ENCODE measurements at places on chromosomes 7 and 10.

- DNase-seq = no peak
Observed at GRCh38 chr7:128877756-128878120, 15.1 kb downstream of the ATP6V1F start.

GRCh38 chr10:114771749-114772148 lies 49.8 kb upstream of the FHIP2A start:
- no peak for DNase-seq

- DNase-seq = no peak
Observed at GRCh38 chr7:38481401-38481800, 149.8 kb downstream of the AMPH start.

DNA sequence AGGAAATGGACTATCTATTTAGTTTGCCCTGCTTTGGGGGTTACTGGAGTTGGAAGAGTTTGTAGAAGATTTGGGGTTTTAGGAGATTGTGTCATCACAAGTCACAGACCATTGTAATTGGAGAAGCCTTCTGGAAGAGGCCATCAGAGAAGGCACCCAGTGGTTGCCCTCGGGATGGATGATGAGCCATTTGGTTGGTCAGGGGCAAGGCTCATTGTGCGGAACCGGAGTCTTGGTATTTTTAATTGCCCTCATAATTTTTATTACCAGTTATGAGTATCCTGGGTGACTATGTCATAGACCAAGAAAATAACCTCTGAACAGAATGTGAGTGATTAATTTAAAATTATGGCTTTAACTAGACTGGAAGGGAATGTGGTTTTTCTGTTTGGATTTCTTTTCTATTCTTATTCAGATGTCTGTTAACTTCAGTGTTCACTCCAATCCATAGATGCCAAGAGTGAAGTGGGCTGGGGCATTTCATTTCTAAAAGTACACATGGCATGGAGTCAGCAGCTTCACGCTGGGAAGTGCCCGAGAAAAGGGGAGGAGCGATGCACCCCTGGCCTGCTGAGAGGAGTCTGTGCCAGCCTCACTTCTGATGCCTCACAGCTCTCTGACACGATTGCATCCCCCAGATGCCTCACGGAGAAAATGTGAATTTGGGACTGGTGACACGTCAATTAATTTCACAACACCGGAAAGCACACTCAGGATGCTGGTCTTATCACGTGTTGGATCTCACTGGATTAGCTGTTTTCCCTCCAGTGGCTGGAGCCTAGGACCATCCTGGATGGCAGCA lies 225.6 kb upstream of the IGFBP3 start:
- no peak for DNase-seq

DNA sequence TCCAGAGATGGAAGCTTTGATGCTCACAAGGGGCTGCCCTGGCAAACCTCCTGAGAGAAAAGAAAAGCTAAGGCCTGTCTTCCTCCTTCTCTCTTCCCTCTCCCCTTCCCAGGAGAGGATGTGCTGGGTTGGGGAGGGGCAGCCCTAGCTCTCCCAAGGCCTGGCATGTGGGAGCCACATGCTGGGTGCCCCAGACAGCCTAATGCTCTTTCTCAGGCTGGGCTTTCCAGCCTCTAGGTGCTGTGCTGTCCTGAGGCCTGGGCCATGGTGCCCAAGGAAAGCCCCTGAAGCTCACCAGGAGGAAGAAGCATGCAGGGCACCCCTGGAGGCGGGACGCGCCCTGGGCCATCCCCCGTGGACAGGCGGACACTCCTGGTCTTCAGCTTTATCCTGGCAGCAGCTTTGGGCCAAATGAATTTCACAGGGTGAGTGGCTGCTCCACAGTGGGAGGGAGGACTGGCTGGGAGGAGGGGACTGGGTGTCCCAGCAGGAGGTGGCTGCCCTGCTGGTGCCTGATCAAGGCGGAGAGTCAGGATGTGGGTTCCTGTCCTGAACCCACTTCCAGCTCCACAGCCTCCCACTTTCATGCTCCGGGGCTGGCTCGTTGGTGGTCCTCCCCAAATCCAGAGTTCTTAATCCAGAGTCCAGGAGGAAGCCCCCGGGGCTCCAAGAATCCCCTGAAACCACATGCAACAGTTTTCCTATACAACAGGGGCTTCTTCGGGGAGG lies 1.7 kb downstream of the CPA5 start:
- no peak for DNase-seq

DNA sequence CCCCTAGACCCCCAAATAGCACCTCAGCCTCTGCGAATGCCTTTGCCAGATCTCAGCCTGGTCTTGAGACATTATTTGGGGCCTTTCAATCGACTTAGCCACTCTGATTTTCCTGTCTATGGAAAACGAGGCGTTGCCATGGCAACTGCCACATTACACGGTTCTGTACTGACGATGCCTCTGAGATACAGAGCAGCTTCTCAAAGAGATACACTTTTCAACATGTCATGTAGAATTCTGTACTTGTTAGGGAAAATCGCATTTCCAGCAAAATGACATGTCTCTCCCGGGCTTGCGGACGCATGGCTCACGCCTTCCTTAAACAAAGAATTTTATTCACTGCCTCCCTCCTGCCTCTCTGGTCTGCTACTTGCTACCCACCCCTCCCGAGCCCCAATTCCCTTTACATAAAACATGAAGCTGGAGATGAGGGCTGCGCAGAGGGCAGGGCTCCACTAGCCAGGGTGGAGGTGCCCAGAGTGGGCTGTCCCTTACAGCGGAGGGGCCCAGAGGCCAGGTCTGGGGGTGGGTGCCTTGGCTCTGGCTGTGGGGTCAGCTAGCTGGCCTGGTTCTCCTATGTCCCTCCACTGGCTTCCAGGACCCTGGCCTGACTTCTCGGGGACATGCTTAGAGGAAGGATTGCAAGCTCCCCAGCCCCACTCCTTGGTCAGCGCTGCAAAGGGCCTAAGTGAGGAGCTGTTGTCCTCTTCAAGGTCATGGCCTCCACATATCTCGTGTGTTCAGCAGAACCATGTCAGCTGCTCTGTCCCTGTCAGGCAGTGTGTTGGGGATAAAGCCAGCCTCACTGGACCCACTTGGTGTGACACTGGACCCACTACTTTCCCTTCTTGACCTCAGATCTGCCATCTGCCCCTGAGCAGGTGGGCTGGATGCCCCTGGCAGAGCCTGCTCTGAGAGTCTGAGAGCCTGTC lies 342.5 kb downstream of the RPS24 start:
- DNase-seq = no peak

DNA sequence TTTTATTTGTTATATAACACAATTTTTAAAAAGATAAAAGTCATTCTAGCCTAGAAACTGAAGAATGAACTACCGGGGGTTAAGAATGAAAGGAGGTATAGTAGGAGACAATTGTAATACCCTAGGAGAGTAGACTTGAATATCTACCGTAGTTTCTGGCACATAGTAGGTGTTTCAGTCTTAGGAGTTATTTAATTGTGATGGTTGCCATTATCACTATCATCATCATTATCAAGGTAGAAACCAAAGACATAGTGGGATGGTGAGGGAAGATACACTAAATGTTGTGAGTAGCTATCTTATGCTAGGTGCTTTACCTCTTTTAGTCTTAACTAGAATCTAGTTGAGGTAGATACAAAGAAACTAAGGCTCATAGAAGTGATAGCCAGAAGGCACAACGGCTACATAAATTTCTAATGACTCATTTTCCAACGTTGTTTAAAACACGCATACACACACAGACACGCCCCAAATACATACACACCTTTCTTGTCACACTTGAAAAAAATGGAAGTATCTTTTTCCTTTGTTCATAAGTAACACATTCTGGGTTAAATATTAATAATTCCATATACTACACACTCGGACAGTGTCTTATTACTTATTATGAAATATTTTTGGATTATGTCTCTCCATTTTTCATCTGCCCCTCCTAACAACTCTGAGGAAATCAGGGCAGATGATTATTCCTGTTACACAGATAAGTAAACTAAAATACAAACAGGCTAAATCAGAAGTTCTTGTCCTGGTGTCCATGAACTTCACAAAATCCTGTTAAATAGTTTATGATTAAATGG lies 2.0 kb upstream of the ANLN start:
- no peak for DNase-seq

DNA sequence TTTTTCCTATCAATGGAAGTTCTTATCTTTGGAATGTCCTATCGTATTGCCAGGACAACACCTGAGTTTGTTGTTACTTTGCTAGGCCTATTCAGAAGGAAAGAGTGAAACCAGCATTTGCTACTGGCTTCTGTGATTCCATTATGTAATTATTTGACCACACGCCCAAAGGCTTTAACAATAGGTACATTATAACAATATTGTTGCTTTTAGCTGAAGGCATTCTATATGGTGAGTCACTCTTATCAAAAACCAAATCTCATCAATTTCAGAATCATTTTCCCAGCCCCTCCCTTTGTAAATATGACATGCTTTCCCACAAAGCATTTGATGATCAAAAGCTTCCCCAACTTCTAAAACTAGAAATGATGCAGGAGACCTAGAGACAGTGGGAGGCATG lies 294.4 kb upstream of the NEBL start:
- no peak for DNase-seq

DNA sequence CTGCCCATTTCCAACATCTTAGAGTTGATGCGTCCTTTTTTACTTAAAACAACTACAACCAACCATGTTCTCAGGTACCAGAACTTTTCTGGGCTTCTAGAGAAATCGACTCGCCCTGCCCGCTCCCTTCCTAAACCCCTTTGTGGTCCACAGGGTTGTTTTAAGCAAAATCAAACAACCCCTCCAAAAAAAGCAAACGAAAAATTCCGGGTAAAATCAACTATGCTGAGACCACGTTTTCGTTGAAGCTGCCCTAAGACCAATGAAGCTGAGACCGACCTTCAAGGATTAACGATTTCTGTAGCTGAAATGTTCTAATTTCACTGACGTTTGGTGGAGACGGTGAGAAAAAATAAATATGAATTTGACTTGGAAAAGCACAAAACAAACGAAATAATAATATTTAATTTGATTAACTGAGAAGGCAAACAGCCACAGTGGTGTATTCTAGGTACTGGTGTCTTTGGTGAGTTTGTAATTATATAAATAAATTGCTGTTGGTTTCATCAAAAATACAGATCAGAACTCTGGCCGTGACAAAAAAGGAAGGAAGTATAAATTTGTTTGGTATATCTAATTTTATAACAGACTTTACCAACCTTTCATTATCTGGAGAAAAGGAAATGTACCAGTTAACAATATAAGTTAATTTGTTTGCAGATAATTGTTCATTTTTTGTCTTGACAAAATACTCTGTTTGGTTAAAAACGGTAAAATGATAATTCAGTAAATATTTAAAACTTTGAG lies 4.7 kb upstream of the IGF2BP3 start:
- no peak for DNase-seq

DNA sequence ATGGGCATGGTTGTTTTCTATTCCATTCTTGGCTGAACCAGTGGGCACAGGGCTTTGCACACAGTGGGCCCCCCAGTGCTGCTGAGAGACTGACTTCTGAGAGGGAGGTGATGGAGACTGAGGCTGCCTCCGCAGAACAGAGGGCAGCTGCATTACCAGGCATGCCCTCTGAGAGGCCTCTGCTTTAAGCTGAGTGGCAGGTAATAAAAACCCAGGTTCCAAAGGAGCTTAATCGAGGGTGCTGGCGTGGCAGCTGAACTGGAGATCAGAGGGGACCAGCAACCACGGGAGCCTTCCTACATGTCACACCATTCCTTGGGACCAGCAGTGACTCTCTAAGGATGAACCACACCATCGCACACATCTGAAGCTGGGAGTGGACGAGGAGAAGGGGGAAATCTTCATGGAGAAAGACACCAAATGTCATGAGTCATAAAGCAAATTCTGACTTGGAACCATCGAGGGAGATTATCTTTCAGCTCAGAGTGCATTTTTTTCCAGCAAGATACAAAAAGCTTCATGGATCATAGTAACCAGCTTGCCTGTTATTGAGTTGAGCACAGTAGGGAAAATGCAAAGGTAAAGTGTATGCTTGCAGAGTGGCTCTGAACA lies 24.6 kb downstream of the HIPK2 start:
- DNase-seq = no peak

Measured in H1 (cell line).